Activated CD4-positive, alpha-beta T cell treated with anti-CD3 and anti-CD28 coated beads for 36 hours (primary cell): ENCODE measurements at places on chromosomes 3 and 15. TPM values are rescaled to one million over a fixed set of nuclear protein-coding genes. Genes with fewer than 3 reads are reported as not detected.

GRCh38 chr3:52880474-52880873, 16.9 kb downstream of the STIMATE start:
- H3K36me3 ChIP-seq: peaks cover 4% of the 10 kb centered on the region
- H3K4me1 ChIP-seq: peaks cover 21% of the 10 kb centered on the region
- no peaks in the 10 kb centered on the region for H3K27me3 ChIP-seq
- DNase-seq: no peak

DNA sequence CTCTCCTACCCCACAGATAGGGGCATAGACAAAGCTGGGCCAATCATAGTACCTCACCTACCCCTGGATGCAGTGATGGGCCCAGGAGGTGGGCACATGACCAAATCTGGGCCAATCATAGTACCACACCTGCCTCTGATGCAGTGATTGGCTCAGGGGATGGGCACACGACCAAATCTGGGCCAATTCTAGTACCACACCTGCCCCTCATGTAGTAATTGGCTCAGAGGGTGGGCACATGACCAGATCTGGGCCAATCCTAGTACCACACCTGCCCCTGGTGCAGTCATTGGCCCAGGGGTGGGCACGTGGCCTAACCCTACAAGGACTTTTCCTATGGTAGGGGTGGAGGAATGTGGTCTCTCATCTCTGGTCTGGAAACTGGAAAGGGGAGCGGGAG, 56.9 kb upstream of the MEF2A start:
- H3K27ac ChIP-seq: no peak overlapping the region
- H3K4me1 ChIP-seq: peaks cover 26% of the 10 kb centered on the region
- no peak overlapping the region for H3K4me3 ChIP-seq
- no peak for DNase-seq
- H3K36me3 ChIP-seq: no peaks in the 10 kb centered on the region

GRCh38 chr3:39144748-39145380, 8.5 kb downstream of the CSRNP1 start:
- H3K4me1 ChIP-seq: peaks cover 72% of the 10 kb centered on the region
- no peaks in the 10 kb centered on the region for H3K27me3 ChIP-seq
- peaks cover 94% of the 10 kb centered on the region for H3K36me3 ChIP-seq
- H3K27ac ChIP-seq: peak overlapping the region; percentile 38

DNA sequence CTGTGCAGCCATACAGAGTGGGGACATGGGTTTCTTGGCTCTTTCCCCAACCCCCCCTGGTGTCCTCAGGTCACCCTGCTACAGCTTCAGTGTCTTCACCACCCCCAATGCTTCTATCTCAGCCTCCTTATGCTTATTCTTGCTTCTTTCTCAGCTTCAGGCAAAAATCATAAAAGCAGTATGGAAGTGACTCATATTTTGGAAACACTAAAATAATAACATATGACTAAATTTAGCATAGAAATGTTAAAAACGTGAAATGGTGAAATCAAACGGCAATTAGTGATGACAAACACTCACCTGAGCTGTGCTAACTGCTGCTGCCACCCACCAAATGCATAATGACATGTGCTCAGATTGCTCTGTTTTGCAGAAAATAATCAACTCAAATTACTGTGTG, 475.2 kb upstream of the EPHA3 start:
- no peaks in the 10 kb centered on the region for H3K27me3 ChIP-seq
- H3K4me3 ChIP-seq: no peak overlapping the region
- no peak for DNase-seq
- H3K4me1 ChIP-seq: no peaks in the 10 kb centered on the region
- H3K27ac ChIP-seq: no peak overlapping the region
- no peaks in the 10 kb centered on the region for H3K36me3 ChIP-seq

The PPARG gene
- 1.1 TPM for total RNA-seq

- DNase-seq: no peak
- H3K27ac ChIP-seq: no peak overlapping the region
- H3K27me3 ChIP-seq: peaks cover 12% of the 10 kb centered on the region
- no peaks in the 10 kb centered on the region for H3K36me3 ChIP-seq
- no peaks in the 10 kb centered on the region for H3K4me1 ChIP-seq
- H3K4me3 ChIP-seq: no peak overlapping the region
These were observed 60.7 kb downstream of the TIMP4 start for GRCh38 chr3:12097971-12098370.

GRCh38 chr3:134681522-134681900, 30.7 kb upstream of the KY start:
- H3K27me3 ChIP-seq: peaks cover 3% of the 10 kb centered on the region
- H3K27ac ChIP-seq: no peak overlapping the region
- H3K36me3 ChIP-seq: no peaks in the 10 kb centered on the region
- H3K4me3 ChIP-seq: no peak overlapping the region
- DNase-seq: no peak

The MAPKBP1 gene
- total RNA-seq: 16.1 TPM
